Stimulated activated CD4-positive, alpha-beta T cell treated with anti-CD3 and anti-CD28 coated beads, Interleukin-2, amount 100 ng/mL, for 48 hours (primary cell): ENCODE measurements at places on chromosomes 3 and 15.

GRCh38 chr3:36763850-36764703, at the start of gene DCLK3:
DCLK3 (minus strand) TSS chr3:36764553; CDS start chr3:36764263, 290 bp downstream.
- peak; percentile 3 for DNase-seq

GRCh38 chr15:76123031-76123430, 63.2 kb downstream of the TMEM266 start:
- no peak for DNase-seq

GRCh38 chr3:175091426-175092114, 232.4 kb downstream of the NAALADL2 start:
- no peak for DNase-seq

DNA sequence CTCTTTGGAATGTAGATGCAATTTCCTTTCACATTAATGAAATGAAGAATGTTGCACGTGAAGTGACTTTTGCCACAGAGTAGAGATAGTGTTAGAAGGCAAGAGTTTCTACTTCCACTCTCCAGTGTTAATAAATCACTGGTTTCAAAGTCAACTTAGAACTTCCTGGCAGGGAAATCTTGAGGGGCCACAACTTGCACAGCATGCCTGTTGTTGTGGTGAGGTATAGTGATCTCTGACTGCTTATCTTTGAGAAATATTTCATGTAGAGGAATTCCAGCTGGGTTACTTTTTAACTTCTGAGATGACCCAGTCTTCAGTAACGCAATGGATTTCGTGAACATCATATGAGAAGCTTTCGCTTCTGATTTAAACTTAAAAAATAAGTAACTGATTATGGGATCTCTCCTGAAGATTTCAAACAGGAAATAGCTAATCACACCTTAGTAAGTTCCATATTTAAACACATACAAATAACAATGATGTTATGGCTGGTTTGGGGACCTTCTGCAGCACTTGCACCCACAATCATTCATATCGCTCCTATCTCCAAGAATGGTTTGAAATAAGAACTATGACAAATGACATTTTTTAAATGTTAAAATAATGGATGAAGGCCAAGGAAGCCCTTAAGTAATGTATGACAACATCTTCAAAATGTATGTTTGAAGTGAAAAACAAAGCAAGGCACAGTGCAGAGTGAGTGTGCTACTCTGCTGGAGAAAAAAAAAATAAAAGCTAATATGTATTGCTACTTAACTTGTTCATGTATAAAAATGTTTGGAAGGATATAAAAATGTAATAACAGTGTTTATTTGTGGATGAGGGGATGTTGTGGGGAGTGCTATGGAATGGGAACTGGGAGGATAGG, 726.5 kb upstream of the NECTIN3 start:
- no peak for DNase-seq

- no peak for DNase-seq
These were observed 109.9 kb downstream of the TLE3 start for GRCh38 chr15:69987492-69988489.

GRCh38 chr15:90708516-90708915, 8.6 kb upstream of the BLM start:
- no peak for DNase-seq

DNA sequence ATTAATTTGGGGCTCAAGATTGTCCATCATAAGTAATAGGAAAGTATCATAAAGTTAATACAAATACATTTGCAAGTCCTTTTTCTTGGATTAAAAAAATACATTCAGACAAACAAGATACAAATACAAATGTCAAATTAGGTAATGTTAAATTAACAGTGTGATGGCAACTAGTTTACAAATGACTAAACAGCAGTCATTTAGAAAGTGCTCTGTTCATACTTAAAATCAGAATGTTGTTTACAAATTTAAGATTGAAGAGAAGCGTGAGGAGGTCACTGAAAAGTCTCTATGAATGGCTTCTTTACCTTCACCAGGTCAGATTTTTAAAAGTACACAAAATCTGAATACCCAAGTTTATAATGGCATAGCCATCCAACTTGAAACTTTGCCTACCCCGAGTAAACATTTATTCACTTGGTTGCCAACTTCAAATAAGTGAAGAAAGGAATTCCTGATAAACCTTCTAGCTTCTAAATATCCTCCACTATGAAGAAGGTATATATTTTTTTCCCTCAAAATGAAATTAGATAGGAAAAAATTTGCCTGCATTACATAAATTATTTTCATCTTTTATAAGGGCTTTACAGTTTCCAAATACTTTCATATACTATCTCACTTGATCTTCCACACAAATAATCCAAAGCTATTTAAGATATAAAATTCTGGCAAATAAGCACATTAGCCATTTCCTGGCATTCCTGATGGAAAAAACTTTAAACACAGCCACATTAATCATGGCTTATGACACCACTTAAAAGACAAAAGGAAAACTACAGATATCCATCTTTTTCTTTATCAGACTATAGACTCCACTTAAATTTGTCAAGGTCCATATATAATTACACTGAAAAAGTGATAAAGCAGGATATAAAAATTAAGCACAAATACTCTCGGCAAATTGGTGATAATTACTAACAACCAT, 11.5 kb upstream of the NEK10 start:
- no peak for DNase-seq

- DNase-seq, result no peak
These were observed 212.3 kb upstream of the BHLHE40 start for GRCh38 chr3:4766716-4767499.

DNA sequence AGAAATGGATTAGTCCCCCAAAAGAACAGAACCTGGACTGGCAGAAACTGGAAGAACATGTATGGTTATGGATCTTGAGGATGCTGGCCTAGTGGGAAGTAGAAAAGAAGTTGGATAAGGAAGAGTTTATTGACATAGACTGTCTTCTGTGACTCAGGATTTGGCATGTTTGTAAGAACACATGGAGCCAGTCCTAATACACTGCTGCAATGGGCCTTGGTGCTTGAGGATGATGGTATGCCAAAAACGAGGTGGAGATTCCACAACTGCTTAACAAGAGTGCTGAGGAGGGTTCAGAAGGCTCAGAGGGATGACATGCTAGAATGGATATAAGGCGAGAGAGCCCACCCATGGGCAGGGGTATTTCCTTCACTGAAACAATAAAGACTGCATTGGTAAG, 22.4 kb downstream of the LZTFL1 start:
- no peak for DNase-seq

DNA sequence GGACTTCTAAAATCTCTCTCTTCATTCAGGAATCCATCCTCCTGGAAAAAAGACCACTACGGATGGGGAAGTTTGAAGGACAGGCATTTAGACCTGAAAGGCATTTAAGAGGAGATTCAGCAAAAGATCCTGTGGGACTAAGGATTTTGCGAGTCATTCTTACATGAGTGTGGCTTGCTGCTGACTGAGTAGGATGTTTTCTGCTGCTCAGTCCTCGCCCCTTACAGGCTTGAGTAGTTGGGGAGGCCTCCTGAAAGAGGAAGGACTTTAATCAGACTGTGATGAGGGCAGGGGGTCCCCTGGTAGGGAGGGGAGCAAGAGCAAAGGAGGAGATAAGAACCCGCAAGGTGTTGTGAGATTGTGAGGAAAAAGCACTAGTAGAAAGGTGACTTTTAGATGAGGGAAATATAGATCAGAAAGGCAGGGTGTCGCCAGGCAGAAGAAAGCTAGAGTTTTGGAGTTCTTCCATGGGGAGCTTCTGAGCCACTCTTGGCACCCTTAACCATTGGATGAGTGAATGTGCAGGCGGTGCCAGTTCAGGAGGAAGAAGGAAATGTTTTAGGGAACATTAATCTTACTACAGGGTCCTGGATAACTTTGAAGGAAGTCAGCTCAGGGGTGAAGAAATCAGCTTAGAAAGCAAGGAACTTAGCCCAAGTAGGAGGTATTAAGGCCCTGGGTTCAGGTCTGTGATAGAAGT, 171.1 kb downstream of the RORA start:
- DNase-seq, result no peak

DNA sequence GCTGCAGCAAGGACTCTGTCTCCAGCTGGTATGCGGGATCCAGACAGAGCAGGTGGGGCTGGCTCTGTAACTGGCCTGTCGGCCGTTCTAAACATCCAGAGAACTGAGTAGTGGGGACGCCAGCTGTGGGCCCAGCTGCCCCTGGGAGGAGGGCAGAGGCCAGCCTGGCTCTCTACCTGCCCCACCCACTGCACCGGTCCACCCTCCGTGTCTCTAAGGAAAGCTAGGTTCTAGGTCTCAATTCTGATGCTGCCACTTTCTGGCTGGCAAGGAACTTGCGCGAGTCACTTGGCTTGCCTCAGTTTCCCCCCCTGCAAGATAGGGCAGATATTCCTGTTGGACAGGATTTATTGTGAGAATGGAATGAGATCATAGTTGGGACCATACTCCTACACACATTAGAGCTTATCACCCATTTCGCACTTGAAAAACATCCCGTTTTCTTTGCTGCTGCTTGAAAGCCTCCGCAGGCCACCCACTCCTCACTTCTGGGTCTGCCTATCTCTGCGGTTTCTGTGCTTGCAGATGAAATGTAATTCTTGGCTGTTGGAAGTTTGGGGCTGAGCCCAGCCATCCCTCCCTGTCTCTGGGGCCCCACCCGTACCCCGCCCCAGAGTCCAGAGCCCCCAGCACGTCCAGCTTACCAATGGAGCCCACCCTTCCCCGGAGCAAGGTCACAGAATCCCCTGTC, 65.8 kb downstream of the IQSEC1 start:
- DNase-seq, result no peak

DNA sequence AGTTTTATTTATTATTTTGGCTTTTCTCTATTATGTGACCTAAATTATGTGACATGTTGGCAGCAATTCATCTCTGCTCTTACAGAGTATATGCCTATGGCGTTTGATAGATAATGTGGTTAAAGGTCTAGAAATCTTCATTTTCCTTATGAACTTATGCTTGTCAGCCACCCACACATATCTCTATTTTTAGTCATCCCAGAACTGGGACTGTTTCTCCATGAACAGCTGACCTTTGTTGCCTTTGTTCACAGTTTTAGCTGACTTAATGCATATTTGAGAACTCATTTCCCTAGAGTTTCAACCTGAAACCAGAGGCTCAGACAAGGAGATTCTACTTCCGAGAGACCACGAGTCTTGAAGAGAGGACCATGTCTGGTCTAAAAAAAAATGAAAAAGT, 176.5 kb downstream of the RAP2B start:
- DNase-seq, result no peak

- DNase-seq, result no peak
These were observed 34.0 kb upstream of the TBL1XR1 start for GRCh38 chr3:177231242-177231641.

DNA sequence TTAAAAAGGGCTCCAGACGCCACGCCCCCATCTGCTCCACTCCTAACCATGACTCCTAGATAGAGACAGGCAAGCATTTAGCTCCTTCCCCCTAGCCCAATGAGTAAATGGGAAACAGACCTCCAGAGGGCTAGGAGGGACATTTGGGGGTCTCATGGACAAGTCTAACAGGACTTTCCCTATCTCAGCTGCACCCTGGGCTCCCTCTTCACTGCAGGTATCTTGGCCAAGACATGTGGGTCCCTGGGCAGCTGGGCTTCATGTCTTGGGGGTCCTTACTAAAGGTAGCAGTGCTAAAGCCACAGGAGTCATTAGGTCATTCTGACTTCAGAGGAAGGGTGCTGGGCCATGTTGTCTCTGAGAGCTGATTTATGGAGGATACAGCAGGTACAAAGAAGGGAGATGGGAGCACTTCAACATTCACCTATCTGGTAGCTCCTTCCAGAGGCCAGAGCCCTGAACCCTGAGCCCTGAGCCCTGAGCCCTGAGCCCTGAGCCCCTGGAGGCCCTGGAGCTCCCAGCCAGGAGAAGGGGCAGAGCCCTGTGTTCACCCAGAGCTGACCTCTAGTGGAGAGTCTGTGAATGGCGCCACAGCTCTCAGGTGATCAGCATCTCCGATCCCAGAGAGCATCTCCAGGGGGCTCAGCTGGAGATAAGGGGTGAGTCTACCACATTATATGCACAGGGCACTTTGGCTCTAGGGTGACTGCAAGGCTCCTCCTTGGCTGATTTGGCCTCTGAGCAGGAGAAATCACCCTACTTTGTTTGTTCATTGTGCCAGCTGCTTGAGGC, 40.1 kb upstream of the EPHB1 start:
- peak; percentile 36 for DNase-seq

GRCh38 chr3:25581823-25582222, 82.9 kb downstream of the TOP2B start:
- no peak for DNase-seq

- no peak for DNase-seq
These were observed 204.9 kb downstream of the TNIK start for GRCh38 chr3:171255236-171255806.

GRCh38 chr3:152276681-152277080, 8.0 kb downstream of the MBNL1 start:
- DNase-seq, result no peak

GRCh38 chr15:68637767-68638404, 59.1 kb downstream of the CORO2B start:
- no peak for DNase-seq

GRCh38 chr3:15332405-15333098, at the start of gene SH3BP5:
SH3BP5 (minus strand) TSS chr3:15332586; CDS start chr3:15332408, 178 bp downstream.
- peak; percentile 67 for DNase-seq

DNA sequence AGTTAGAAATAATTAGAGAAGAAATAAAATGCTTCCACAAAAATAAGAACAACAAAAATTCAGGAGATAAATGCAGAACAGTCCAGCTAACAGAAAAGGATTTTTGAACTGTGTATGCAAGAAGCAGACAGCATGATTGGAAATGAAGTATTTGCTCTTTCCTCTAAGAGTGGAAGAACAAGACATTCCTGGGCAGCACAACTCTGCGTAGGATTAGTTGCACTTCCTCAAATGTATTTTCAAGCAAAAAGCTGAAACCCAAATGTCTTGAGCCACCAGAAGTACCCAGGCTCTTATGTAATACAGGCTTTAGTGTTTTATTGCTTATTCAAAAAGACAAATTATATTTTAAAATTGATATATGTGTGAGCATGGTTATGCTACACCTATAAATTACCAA, 127.2 kb downstream of the ZBTB20 start:
- no peak for DNase-seq

- no peak for DNase-seq
These were observed 104.4 kb upstream of the UBE3A start for GRCh38 chr15:25543196-25543595.

DNA sequence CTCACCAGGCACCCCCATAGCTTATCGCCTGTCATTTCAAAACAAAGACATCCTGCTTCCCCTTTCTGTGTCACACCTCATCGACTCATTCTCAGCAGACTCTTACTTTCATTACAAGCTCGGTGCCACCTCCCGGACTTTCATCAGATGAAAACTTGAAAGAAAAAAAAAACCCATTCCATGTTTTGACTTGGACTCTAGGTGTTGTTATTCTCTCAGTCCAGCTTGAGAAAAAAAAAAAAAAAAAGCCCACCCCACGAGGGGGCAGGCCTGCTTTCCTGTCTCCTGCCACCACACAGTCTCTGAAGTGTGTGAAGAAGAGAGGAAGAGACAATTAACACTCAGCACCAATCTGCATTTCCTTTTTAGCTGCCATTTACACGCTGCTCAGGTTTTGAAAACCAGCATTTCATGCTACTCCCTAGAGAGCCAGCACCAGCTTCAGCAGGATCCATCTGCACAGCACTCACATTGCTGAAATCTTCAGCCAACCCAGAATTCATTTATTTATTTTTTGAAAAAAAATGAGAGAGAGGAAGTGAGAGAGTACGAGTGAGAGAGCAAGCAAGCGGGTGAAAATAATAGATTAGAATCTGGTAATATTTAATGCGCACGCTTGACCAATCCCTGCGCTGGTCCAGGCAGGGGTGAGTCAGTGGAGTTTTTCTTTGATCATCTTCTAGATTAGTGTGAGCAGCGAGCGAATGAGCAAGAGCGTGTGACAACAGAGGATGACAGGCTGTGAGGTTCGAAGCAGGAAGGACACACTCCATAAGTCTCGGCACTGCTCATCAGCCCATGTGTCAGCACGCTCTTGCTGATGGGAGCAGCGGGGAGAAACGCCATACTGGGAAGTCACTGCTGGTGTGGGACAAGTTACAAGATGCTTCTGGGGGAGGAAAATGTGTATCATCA, 23.5 kb downstream of the ZNF80 start:
- DNase-seq, result peak; percentile 60
